Activated T-helper 2 cell treated with anti-CD3 and anti-CD28 coated beads, Interferon-gamma antibody, Interleukin-2, Interleukin-4, amounts not matched to agents 10 μg/mL and 5 μg/mL and 100 μg/mL, durations not matched to agents 14 hours and 24 hours and 36 hours (primary cell): ENCODE measurements at places on chromosomes 11 and 22.

DNA sequence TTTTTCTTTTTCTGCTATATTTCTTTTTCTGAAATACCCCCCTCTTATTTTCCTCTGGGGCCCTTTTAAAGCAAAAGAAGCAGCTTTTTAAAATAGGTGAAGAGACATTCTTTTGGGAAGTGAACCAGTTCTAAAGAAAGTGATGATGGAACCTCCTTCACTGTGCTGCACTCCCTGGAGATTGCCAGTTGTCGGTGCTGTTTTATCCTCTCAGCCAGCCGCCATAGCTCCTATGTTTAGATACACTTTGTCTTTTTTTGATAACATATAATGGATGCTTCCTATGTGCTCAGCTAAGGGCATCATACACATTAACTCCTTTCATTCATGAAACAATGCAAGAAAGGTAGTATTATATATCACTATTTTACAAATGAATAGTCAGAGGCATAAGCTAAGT, 14.0 kb downstream of the CFAP300 start:
- H3K4me1 ChIP-seq: no peaks in the 10 kb centered on the region
- no peak overlapping the region for H3K4me3 ChIP-seq
- peaks cover 3% of the 10 kb centered on the region for H3K27me3 ChIP-seq
- H3K36me3 ChIP-seq: no peaks in the 10 kb centered on the region

DNA sequence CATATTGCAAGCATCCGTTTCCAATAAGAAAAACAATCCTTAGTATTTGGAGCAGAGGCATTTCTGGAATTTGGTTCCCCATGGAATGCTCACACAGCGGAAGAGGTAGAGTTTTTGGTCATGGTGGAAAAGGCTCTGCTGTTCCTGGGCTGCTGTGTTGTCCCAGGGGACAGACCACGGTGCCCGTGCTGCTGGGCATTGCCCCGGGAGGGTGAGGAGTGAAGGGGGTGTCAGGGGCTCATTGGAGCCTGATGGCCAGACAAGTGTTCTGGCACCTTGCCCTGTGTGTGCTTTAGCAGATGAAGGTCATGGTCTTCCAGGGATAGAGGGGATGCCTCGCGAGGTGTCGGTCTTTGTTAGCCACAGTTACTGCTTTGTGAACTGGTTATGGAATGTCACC, 61.2 kb downstream of the MPPED1 start:
- no peak overlapping the region for H3K27ac ChIP-seq
- H3K36me3 ChIP-seq: no peaks in the 10 kb centered on the region
- no peaks in the 10 kb centered on the region for H3K4me1 ChIP-seq
- DNase-seq: no peak
- no peak overlapping the region for H3K4me3 ChIP-seq

- no peak for DNase-seq
- H3K27me3 ChIP-seq: no peaks in the 10 kb centered on the region
- H3K4me1 ChIP-seq: peaks cover 28% of the 10 kb centered on the region
- no peaks in the 10 kb centered on the region for H3K36me3 ChIP-seq
- H3K27ac ChIP-seq: no peak overlapping the region
Measured at GRCh38 chr11:34299284-34299972, 58.4 kb downstream of the ABTB2 start.

GRCh38 chr11:57440744-57441414, 14.0 kb upstream of the SLC43A3 start:
- H3K27me3 ChIP-seq: peaks cover 3% of the 10 kb centered on the region
- H3K27ac ChIP-seq: no peak overlapping the region
- no peak overlapping the region for H3K4me3 ChIP-seq
- no peaks in the 10 kb centered on the region for H3K4me1 ChIP-seq
- DNase-seq: no peak

DNA sequence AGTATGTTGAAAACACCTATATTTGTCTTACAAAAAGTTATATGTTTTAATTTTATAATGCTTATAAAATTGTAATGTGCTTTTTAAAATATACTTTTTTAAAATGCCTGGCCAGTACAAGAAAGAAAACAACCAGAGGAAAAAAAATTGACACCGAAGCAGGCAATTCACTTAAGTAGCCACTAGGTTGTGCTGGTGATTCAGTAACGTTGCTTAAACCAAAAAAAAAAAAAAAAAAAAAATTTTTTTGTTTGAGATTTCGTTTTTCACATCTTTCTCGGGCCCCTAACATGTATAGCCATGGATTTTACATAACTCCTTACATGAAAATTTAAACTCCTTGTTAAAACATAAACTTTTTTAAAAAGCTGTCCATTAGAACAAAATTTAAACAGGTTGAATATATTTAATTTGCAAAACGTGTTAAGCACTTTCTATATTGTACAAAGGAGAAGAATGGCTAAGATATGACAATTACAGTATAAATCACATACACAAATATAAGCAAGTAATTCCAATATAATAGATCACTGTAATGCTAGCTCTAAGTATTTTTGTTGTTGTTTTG, 9.2 kb downstream of the OR8B4 start:
- no peak overlapping the region for H3K4me3 ChIP-seq
- H3K36me3 ChIP-seq: no peaks in the 10 kb centered on the region
- H3K4me1 ChIP-seq: no peaks in the 10 kb centered on the region
- H3K27me3 ChIP-seq: peaks cover 14% of the 10 kb centered on the region
- no peak overlapping the region for H3K27ac ChIP-seq

DNA sequence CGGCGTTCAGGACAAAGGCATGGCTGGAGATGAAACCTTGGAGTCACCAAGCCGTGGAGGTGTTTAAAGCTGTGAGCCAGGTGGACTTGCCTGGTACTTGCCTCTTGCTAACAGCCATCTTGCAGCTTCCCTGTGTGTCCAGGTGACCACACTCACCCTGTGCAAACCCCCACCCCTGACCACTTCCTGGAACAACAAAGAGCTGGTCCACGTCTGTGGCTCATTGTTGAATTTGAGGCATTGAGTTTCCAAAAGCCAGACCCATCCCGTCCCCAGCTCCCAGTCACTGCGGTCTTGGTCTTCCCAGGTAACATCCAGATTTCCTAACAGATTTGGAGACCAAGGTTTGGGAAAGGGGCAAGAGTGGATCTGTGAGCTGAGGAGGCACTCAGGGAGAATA, 18.5 kb downstream of the DHCR7 start:
- peaks cover 7% of the 10 kb centered on the region for H3K4me1 ChIP-seq
- no peak for DNase-seq
- no peaks in the 10 kb centered on the region for H3K27me3 ChIP-seq
- H3K27ac ChIP-seq: no peak overlapping the region
- peaks cover 5% of the 10 kb centered on the region for H3K36me3 ChIP-seq

GRCh38 chr22:36377022-36377631, 10.6 kb downstream of the MYH9 start:
- peaks cover 77% of the 10 kb centered on the region for H3K36me3 ChIP-seq
- peak overlapping the region; percentile 81 for H3K4me3 ChIP-seq
- DNase-seq: peak; percentile 48
- peak overlapping the region; percentile 97 for H3K27ac ChIP-seq
- H3K4me1 ChIP-seq: peaks cover 85% of the 10 kb centered on the region
- no peaks in the 10 kb centered on the region for H3K27me3 ChIP-seq

GRCh38 chr11:115241899-115242298, 262.3 kb downstream of the CADM1 start:
- no peaks in the 10 kb centered on the region for H3K36me3 ChIP-seq
- H3K4me3 ChIP-seq: no peak overlapping the region
- H3K27me3 ChIP-seq: peaks cover 24% of the 10 kb centered on the region
- H3K4me1 ChIP-seq: no peaks in the 10 kb centered on the region
- DNase-seq: no peak
- no peak overlapping the region for H3K27ac ChIP-seq

DNA sequence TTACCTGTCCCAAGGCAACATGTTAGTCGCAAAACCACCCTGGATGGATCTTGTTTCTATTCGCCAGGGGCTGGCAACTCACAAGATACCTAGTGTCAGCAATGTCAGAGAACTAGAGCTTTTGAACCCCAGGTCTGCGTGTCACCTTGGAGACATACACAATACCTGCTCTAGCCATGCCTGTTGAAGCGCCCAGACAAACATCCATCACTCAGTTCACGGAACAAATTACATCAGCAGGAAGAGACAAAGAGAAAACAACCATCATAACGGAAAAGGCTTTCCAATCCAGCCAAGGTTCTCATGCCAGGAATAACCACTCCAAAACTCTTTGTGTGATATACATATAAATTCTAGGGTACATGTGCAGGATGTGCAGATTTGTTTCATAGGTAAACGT, 2.2 kb downstream of the CD59 start:
- H3K36me3 ChIP-seq: peaks cover 47% of the 10 kb centered on the region
- peak overlapping the region; percentile 87 for H3K4me3 ChIP-seq
- H3K27me3 ChIP-seq: peaks cover 12% of the 10 kb centered on the region
- H3K27ac ChIP-seq: no peak overlapping the region
- DNase-seq: no peak

DNA sequence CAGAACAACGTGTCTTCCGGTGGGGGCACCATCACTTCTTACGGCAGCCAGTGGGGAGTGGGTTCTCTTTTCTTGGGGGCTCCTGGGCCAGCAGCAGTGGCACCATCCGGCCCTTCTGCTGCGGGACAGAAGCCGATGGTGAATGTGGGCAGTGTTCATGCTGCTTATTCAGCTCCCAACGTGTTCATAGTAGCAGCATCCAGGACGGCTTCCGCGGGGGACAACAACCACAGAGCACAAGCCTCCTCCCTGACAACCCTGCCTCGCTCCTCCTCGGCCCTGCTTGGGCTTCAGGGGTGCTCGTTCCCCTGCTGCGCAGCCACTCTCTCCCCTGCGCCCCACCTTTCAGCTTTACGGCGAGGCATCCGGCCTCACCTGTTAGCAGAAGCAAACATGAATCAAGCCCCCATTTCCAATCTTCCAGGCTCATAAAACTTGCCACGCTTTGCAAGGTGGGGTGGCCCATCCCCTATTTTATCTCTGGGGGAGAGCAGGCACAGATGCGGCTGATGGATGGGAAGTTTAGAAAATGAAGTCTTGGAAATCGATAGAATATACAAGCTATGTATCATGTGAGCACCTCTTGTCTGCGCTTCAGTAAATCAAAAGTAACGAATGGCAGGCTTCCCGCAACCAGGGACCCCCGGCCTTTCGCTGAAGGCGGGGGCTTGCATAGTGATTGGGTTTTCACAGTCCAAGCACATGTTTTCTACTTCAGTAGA, 191.8 kb upstream of the NECTIN1 start:
- H3K4me3 ChIP-seq: no peak overlapping the region
- H3K27me3 ChIP-seq: peaks cover 8% of the 10 kb centered on the region
- H3K4me1 ChIP-seq: no peaks in the 10 kb centered on the region
- DNase-seq: no peak
- H3K27ac ChIP-seq: no peak overlapping the region

- peaks cover 13% of the 10 kb centered on the region for H3K4me1 ChIP-seq
- H3K4me3 ChIP-seq: no peak overlapping the region
- no peak for DNase-seq
Measured at GRCh38 chr11:87076874-87077429, 39.2 kb downstream of the TMEM135 start.

- no peaks in the 10 kb centered on the region for H3K27me3 ChIP-seq
- peak overlapping the region; percentile 50 for H3K27ac ChIP-seq
- peaks cover 23% of the 10 kb centered on the region for H3K4me1 ChIP-seq
- no peak overlapping the region for H3K4me3 ChIP-seq
- DNase-seq: peak; percentile 72
Measured at GRCh38 chr22:22928666-22929380, 41.2 kb downstream of the IGLL5 start.

DNA sequence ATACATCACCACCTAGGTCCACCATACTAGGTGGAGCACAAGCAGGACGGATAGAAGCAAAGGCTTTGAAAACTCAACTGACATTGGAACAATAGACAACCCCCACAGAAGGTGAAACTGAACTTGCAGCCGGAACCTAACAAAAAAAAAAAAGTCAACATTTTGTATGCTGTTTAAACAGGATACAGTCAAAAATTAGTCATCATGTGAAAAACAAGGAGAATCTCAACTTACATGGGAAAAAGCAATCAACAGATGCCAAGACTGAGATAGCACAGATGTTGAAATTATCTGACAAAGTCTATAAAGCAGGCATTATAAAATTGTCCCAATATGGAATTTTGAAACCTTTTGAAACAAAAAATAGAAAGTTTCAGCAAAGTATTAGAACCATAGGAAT, 123.8 kb downstream of the RAB38 start:
- no peak overlapping the region for H3K27ac ChIP-seq
- no peak overlapping the region for H3K4me3 ChIP-seq
- no peaks in the 10 kb centered on the region for H3K36me3 ChIP-seq
- DNase-seq: no peak
- peaks cover 6% of the 10 kb centered on the region for H3K4me1 ChIP-seq
- H3K27me3 ChIP-seq: no peaks in the 10 kb centered on the region

DNA sequence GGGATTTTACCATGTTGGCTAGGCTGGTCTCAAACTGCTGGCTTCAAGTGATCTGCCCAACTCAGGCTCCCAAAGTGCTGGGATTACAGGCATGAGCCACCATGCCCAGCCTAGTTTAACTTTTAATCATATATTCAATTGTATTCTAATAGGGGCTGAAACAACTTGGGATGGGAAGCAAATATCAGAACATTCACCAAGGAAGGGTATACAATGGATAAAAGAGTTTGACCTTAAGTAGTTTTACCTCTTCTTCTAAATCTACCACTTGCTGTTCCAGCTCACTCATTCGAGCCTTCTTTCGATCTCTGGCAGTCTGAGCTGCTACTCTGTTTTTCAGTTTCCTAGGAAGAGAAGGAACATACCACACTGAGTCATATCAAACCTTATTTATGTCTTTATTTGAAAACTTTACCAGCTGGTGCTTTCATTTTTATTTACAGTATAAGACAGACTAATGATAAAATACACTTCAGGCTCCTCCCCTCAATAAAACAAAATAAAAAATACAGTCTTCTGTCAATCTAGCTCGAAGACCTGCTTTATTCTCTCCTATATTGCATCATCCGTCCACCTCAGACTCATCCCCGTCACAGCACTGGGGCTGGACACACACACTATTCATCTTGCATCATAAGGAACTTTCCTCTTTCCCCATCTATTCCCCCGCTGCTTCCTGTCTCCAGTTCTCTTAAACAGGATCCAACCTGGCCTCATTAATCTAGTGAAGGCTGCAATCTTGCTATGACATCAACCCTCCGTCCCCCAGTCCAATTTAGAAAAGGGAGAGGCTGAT, 1.4 kb downstream of the XBP1 start:
- H3K4me3 ChIP-seq: peak overlapping the region; percentile 99
- DNase-seq: no peak
- H3K27me3 ChIP-seq: no peaks in the 10 kb centered on the region
- H3K27ac ChIP-seq: peak overlapping the region; percentile 97

DNA sequence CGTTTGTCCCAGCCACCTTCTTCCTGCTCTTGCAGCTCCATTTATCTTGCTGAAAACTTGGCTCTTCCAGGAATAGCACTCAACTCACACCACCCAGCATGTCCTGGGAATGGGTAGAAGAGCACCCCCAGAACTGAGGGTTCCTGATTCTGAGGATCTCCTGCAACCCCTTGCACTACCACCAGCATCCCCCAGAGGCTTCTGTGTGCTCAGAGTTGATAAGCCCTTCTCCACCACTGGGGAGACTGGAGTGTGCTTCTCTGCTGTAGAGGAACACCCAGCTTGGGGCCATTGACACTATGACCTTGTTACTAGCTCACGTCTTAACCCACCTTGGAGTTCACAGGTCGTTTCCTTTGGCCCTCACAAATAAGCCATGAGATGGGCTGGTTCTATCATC, 121.0 kb downstream of the GRIK4 start:
- no peak for DNase-seq
- H3K36me3 ChIP-seq: no peaks in the 10 kb centered on the region
- H3K27ac ChIP-seq: no peak overlapping the region
- no peak overlapping the region for H3K4me3 ChIP-seq
- H3K4me1 ChIP-seq: no peaks in the 10 kb centered on the region
